Stimulated activated CD4-positive, alpha-beta T cell treated with anti-CD3 and anti-CD28 coated beads, Interleukin-2, amount 100 ng/mL, for 48 hours (primary cell): ENCODE measurements at places on chromosomes 1 and 21.
A peak's percentile ranks its signal among the peaks of the same experiment; 100 is the strongest.

GRCh38 chr1:244866355-244866754 is 2.0 kb upstream of the HNRNPU start:
- DNase-seq: no peak

- no peak for DNase-seq
Observed at GRCh38 chr21:25635310-25635709, 3.7 kb upstream of the JAM2 start.

GRCh38 chr1:115145226-115145625 is 55.9 kb upstream of the TSPAN2 start:
- DNase-seq: no peak

DNA sequence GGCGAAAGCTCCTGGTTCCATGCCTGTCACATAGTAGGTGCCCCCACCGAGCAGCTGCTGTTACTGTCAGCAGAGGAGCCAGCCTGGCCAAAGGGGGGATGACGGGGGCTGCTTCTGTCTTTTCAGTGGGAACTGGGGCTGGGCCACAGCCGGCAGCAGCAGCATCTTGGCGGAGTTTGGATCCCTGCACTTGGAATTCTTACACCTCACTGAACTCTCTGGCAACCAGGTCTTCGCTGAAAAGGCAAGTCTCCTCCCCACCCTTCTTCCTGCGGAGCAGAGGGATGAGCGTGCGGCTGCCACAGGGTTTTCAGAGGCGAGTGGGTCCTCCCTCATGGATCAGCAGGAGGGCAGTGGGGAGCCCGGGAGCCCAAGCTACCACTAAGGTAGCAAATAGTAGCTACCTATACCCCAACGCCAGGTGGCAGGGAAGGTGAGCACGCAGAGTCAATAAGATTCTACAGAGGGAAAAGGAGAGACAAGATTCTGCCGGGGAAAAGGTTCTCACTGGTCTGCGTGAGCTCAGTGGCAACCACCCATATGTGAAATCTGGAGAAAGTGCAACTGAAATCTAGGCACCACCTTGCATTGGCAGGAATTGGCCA is 41.4 kb upstream of the SELENON start:
- DNase-seq: no peak

- no peak for DNase-seq
Observed at GRCh38 chr1:242212401-242212800, 213.5 kb upstream of the MAP1LC3C start.

- DNase-seq: no peak
Observed at GRCh38 chr1:239717097-239717917, 330.9 kb downstream of the CHRM3 start.

- DNase-seq: no peak
Observed at GRCh38 chr1:208318150-208318734, 74.1 kb upstream of the PLXNA2 start.

GRCh38 chr1:34918386-34918976 is 11.0 kb downstream of the DLGAP3 start:
- DNase-seq: no peak

- no peak for DNase-seq
Observed at GRCh38 chr1:202586018-202586821, 124.0 kb downstream of the SYT2 start.

DNA sequence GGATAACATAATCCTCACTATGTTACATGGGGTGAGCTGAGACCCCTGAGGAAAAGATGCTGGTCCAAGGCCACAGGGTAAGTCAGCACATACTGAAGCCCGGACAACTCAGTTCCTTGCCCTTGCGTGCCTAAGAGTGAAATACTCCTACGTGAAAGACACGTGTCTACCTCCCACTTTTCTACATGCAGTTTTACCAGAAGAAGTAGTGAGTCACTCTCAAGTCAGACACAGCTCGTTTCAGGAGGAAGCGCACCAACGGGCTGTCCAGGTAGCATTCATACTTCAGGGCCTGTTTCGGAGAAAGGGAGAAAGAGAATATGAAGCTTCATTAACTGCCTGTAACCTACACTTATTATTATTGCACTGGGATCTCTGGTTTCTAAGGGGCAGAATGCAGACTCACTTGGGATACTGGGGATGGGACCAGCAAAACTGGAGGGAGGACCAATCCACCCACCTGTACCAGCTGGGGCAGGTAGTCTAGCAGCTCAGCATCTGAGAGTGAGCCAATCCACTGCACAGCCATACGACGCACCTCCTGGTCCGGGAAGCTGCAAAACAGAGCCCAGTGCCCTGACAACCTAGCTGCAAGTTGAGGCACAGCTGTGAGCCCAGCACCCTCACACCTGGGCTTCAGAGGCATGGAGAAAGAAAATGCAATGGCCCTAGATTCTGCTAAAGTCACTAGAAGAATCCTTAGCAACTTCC is 32.4 kb upstream of the PPP1R15B start:
- DNase-seq: no peak

- DNase-seq: no peak
Observed at GRCh38 chr1:72438270-72438669, 155.9 kb upstream of the NEGR1 start.

DNA sequence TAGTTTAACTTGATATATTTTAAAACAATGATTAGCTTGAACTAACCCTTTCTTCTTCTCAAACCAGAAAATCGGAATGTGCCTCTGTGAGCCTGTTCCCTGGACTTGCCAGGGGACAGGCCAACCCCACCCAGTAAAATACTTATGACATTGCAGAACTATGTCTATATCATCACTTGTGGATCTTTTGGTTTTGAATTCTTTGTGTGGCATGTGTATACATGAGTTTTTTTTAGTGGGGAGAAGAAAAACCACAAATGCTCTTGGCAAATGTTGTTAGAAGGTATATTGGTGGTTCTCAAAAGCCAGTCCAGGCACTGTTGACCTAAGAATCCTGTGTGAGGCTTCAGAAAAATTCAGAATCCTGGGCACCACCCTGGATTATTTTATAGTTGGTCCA is 347.4 kb downstream of the SIPA1L2 start:
- no peak for DNase-seq

DNA sequence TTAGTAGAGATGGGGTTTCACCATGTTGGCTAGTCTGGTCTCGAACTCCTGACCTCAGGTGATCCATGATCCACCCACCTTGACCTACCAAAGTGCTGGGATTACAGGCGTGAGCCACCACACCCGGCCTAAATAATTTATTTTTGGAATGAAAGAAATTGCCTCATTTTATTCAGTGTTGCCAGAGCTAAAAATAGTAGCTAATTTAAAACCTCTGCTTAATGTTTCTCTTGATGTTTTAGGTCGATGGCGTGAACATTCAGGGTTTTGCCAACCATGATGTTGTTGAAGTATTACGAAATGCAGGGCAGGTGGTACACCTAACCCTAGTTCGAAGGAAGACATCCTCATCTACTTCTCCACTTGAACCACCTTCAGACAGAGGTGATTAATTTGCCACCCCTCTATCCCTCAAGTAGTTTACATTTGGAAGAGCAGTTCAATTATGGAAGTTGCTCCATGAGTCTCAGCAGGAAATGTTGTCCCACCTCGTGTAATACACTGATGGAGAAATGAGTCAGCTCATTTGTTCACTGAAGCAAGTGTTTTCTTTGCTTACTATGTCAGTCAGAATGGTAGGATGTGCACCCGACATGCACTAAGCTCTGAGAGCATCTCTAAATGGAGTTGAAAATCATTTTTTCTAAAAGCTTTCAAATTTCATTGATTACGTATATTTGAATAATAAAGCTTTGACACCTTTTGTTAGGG is 54.9 kb downstream of the PATJ start:
- no peak for DNase-seq

DNA sequence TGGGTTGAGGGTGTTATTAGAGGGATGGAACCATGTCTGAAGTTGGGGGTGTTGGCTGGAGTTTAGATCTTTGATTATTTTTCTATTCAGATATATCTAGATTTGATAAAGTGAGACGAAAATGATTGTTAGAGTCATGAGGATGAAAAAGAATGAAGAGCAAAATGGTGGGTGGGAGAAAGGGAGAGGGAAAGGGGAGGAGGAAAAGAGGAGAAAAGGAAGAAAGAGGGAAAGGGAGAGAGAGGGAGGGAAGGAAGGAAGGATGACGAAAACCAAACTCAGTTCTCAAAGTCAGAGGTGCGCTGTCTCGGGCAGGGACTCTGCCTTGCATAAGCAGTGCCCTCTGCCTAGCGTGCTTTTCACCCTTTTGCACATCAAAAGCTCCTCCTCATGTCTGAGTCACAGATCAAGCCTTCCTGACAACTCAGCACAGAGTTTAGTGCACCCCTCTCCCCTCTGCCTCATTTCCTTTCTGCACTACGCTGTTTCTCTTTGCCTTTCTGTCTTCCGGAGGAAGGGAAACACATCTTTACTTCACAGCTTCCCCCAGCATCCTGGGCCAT is 225.8 kb upstream of the PROX1 start:
- peak; percentile 1 for DNase-seq

DNA sequence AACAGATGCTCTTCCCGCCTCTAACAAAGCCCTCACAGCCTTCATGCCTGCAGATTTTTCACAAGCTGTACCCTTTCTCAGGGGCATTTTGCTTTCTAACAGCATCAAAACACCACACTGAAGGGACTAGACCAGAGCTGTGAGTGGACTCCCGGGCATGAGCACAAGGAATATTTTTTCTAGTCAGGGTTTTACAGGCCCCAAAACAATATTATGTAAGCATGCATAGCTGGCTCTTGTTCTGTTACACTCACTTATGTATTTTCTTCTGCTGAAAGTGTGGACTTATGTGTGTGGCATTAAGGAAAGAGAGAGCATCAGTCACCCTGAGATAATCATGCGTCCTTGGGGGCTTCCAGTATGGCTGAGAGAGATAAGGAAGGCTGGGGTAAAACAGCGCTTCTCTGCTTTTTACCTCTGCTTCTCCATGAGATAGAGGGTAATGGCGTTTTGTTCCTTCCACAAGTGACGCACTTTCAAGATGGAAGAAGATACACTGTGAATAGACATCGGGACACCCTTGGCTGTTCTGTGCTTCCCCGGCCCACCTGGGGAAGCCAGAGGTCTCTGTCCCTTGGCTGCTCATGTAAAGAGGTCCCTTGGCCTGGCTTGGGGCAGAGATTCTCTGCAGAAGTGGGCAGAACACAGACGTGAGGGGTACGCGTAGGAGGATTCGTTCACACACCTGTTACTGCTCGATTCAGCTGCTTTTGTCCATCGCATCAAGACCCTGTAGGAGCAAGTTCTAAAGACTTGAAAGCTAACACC is 266.7 kb upstream of the RAB4A start:
- no peak for DNase-seq

GRCh38 chr1:12567288-12567819 is 50.7 kb downstream of the DHRS3 start:
- DNase-seq: no peak

- no peak for DNase-seq
Observed at GRCh38 chr1:238777551-238777950, 608.8 kb upstream of the CHRM3 start.

DNA sequence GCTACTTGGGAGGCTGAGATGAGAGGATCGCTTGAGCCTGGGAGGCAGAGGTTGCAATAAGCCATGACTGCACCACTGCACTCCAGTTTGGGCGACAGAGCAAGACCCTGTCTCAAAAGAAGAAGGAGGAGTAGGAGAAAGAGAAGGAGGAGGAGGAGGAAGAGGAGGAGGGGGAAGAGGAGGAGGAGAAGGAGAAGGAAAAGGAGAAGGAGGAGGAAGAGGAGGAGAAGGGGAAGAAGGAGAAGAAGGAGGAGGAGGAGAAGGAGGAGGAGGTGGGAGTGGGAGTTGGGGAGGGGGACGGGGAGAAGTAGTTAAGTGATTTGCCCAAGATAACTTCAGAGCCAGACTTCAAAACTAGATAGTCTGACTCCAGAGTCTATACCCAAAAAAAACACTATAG is 55.5 kb upstream of the FOXD3 start:
- DNase-seq: no peak

- no peak for DNase-seq
Observed at GRCh38 chr1:240100371-240100934, 8.8 kb downstream of the FMN2 start.

DNA sequence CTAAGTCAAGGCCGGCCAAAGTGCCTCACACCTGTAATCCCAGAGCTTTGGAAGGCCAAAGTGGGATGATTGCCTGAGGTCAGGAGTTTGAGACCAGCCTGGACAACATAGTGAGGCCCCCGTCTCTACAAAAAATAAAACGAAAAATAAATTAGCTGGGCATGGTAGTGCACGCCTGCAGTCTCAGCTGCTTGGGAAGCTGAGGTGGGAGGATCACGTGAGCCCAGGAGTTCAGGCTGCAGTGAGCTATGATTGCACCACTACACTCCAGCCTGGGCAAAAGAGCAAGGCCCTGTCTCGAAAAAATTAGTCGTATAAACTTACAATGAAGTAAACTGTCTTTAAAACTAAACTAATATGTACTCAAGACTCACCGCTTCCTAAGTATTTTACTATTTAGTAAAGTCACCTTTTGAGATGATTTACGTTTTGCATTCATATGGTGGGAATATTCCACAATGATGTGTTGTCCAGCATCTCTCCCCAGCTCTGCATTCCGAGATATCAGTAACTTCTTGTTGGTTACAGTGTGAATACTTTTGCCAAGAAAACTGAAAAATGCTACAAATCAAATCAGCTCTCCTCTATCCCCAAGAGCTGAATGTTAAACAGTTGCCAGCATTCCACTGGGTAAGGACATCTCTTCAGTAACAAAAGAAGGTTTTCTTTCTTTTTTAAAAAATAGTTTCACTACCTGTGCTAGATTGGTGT is 84.9 kb upstream of the C21orf91 start:
- DNase-seq: no peak

DNA sequence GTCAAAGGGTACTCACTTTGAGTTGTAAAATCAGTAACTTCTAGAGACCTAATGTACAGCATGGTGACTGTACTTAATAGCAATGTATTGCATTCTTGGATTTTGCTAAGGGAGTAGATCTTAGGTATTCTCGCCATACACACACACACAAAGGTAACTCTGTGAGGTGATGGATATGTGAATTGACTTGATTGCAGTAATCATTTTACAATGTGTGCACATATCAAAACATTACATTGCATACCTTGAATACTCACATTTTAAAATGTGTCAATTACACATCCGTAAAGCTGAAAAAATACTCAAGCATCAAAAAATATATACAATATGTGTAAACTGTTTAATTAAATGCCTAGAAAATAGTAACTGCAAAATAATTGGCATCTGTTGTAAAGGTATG is 86.0 kb downstream of the SLC35F3 start:
- no peak for DNase-seq

- no peak for DNase-seq
Observed at GRCh38 chr1:116578581-116578980, 7.8 kb upstream of the CD58 start.

DNA sequence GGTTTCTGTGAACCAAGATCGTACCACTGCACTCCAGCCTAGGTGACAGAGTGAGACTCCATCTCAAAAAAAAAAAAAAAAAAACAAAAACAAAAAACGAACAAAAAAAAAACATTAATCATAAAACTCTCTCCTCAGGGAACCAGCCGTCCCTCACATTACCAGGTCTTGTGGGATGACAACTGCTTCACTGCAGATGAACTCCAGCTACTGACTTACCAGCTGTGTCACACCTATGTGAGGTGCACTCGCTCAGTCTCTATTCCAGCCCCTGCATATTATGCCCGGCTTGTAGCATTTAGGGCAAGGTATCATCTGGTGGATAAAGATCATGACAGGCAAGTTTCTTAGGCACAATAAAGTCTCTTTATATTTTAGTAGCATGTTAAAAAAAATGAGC is 32.3 kb upstream of the AGO1 start:
- DNase-seq: no peak

GRCh38 chr21:31265366-31266013 is 78.6 kb downstream of the TIAM1 start:
- DNase-seq: no peak
